Calu3 (cell line): ENCODE measurements at places on chromosomes 3 and 15.

- no peak for DNase-seq
These were observed 39.2 kb downstream of the RAB27A start for GRCh38 chr15:55250392-55250791.

DNA sequence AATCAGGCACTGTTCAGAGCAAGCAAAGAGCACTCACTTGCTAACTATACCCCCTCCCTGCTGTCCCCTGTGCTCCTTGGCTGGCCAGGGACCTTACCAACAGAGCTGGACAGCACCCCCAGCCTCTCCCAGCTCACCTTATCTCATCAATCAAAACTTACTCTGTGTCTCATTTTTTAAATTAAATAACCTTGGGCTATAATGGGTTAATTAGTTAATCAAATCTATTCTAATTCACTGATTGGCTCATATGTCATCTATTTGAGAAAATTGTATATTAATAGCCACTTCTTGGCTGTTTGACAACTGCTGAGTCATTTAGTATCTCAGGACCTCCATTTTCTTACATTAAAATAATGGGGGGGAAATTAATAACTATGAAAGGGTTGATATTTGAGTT is 22.9 kb downstream of the IL5RA start:
- no peak for DNase-seq

DNA sequence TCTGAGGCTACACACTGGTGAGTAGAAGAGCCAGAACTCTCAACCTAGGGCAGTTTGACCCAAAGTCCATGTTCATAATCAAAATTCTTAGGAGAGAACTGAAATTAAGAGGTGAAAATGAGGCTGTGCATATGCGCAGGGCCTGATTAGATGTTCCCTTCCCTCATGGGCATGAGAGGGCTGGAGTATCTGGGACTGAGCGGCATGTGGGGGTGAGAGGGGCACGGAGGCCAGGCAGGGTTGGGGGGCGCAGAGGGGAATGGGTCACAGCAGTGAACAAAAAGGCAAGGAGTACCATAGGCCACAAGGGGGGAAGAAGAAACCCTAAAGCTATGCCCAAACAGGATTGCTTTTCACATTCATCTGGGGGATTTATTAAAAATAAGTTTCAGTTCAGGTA is 31.3 kb downstream of the ADAMTS9 start:
- DNase-seq, result no peak

DNA sequence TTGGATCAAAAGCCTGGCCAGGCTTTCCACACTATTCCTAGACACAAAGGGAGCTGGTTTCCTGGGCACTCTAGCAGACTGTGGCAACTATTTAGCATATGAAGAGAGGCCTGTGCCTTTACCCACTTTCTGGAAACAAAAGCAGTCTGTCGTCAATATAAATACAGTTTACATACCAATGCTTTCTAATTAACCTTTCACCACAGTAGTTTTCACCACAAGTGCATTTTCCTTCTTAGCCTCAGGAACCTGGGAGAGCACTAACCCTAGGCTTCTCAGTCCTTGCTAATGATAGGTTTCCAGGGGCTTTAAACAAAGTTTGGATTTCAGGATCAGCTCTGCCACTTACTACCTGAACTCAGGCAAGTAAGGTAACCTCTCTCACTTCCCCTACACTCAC is 499.1 kb downstream of the MAGI1 start:
- DNase-seq, result no peak

- no peak for DNase-seq
These were observed 11.9 kb downstream of the GPR176 start for GRCh38 chr15:39908186-39908585.

DNA sequence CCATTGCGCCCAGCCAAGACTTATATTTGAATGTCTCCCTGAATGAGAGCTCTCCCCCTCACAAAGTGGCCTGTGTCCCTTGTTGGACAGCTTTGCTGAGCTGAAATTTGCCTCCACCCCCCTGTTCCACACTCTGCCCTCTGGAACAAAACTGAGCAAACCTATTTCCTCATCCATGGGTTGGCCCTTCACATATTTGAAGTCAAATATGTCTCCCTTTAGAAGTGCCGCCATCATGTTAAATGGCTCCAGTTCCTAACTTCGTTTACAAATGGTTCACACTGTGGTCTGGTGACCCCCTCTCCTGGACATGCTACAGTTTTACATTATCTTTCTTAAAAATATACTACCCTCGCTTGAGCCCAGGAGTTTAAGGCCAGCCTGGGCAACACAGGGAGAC is 4.6 kb downstream of the PLIN1 start:
- no peak for DNase-seq

DNA sequence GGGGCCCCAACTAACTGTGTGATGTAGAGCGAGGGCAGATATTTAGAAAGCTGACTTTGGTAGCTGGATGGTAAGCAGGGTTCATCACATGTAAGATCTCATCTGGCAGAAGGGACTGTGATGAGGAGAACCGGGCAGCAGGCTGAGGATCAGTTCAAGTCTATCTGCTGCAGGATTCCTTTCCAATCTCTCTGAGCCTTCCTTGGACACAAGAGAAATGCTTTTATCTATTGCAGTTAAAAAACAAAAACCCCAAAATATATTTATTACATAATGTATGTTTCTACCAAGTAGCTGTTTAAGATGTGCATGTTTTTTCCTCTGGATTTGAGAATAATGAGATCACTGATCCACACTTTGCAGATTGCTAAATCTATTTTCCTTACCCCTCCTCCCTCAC is 411.5 kb downstream of the RAP2B start:
- DNase-seq, result no peak

DNA sequence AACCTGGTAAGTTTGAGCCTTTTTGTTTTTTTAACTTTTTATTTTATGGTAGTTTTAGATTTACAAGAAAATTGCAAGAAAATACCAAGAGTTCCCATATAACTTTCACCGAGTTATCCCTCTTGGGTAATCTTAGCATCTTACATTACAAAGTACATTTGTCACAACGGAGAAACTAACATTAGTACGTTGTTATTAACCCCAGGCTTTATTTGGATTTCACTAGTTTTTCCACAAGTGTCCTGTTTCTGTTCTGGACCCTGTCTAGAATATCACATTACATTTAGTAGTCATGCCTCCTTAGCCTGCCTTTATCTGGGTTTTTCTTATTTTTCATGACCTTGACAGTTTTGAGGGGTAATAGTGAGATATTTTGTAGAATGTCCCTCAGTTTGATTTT is 53.5 kb upstream of the KPNA4 start:
- no peak for DNase-seq

GRCh38 chr3:113660896-113661295 is 35.5 kb downstream of the USF3 start:
- DNase-seq, result no peak

DNA sequence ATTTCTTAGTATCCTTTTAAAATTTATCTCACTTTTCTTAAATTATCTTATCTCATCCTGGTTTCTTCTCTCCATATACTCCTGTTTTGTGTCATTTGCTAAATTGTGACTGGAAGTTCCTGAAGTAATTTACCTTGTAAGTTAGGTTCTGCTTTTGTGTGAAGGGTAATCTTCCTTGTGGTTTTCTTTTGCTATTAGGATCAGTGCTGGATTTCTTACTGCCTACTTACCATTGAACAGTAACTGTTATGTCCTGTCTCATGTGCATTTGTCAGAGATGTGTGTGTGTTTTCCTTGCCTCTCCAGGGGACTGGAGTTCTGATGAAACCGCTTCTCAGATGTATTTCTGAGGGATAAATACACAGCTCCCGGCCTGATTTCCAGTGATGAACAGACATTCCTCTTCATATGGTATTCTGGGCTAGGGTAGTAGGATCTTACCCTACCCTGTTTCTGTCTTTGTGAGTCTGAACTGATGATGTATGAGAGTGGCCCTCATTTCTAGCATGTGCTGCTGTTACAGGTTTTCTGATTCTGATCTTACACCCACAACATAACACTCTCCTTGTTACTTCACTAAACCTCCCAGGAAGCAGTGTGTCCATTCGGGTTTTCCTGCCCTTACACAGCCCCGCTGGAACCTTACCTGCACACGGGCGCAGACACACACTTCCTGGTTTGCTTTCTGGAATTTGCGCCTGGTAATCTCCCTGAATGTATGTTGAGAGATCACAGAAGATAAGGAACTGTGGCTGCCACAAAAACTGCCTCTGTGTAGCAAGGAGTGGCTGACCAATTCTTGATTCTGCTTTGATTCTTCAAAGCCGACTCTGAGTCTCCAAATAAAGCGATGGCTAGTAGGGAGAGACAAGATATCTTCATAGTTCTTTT is 14.7 kb downstream of the PAK2 start:
- DNase-seq, result peak; percentile 43

GRCh38 chr15:24675332-24676144 is at the start of gene NPAP1:
TSS of gene NPAP1 (plus strand) at chr15:24675775. CDS start at chr15:24675868, 93 bp downstream.
- no peak for DNase-seq

DNA sequence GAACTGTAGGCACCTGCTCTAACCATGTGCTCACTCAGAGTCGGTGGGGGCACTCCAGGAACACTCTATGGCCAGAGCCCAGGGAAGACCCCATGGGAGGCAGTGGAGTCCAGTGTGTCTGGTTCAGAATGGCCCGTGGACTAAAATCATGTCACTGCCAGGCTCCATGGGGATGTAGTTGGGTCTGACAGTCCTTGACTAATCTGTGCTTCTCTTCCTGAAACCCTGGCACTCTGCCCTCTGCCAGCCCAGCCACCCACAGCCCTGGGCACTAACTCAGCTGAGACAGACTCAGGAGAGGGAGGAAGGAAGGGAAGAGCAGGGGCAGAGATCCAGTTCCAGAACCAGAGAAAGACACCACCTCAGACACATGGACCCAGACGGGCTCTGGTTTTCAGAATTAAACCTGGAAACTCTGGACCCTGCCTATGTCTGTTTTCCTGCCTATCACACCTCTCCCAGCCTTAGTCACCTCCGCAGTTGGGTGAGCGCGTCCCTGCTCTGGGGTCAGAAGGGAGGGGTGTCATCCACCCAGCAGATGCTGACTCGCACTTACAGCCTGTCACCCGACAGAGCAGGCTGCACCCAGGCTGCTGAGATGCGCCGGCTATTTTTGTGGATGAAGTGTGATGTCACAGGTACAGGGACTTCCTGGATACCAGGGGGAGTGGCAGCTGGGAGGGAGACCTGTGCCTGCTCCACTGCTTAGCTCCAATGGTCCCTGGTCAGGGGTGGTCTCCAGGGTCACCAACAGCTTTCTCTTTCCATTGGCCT is 56.8 kb upstream of the INSYN1 start:
- DNase-seq, result peak; percentile 32

DNA sequence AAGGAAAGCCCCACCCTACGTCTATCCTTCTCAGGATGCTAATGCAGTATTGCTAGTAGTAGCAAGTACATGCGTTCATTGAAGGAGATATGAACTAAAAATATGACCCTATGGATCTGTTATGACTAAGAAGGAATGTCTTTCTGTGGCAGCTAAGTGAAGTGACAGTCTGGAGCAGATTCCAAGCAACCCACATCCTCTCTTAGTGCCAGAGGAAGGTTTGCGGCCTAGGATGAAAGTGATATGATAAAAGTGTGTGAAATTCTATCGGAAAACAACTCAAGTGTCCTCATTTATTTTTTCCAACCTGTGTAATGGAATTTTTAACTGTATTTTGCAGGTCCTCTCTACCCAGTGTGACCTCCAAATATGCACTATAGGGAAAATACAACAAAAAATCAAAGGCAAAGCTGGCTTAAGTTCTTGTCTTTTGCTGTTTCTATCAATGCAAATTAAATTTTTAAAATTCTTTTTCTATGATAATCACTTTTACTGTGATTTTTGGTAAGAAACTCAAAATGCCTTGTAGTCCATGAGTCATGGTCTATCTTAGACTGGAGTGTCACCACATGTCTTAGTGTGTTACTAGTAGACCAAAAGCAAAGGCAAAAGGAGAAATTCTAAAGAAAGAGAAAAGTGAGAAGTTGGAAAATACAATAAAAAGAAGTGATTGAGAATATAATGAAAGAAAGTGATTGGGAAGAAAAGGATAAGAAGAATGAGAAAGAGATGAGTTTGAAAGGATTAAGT is 161.2 kb upstream of the TMCO5A start:
- DNase-seq, result no peak

DNA sequence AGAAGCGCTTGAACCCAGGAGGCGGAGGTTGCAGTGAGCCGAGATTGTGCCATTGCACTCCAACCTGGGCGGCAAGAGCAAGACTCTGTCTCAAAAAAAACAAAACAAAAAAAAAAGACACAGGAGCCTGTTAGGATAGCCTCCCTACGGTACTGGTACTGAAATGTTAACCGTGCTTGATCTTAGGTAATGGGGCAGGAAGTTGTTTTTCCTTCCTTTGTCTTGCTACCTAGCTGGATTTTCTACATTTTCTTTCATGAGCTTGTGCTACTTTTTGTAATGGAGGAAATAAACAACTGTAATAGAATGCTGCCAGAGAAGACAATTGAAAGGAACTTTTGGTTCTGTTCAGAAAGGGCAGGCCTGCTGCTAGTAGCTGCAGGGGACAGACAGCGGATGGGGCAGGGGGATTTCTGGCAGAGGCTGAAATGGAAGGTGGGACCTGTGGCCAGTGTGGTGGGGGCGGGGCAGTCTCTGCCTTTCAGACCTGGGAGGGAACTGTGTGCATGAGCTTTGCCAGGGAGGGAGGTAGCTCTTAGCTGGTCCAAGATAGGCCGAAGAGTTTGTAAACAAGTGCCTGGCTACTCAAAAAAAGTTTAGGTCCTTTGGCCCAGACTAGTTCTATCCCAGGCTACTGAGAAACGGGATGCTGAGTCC is 49.0 kb upstream of the SEMA4B start:
- DNase-seq, result no peak

- no peak for DNase-seq
These were observed 1.6 kb upstream of the IDH3A start for GRCh38 chr15:78147566-78147965.

DNA sequence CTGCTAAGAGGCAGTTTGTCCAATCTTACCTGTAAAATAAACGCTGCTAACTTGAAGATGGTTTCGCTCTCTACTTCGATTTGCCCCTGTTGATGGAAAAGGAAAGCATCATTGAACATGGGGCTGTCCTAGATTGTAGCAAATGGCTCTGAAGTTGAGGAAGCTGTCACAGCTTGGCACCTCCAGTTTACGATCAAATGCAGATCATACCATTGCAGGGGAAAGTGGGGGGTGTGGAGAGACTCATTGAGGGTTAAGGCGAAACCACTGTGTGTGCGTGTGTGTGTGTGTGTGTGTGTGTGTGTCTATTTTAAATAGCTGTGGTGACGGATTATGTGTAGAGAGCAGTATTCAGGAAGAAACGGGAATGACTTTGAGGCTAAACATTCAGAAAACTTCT is 127.6 kb upstream of the LMOD3 start:
- DNase-seq, result peak; percentile 78

DNA sequence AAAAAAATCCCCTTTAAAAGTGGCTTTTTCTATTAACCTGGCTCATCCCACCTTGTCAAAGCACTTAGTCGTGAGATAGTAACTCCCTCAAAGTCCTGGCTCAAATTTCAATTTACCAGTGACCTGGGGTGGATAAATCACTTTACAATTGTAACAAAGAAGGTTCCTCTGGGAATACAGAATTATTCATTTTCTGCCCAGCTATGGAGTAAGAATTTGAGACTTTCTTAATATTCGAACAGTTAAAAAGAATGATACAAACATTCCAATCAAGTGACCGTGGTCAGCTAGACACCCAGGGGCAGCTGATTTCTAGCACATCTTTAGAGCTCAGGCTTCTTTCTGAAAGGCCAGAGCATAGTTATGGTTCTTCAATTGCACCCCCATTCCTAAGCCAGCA is 291.0 kb upstream of the TGFBR2 start:
- DNase-seq, result no peak
